Large intestine (tissue), 12 donors: ENCODE measurements at places on chromosomes 4 and X. TPM values are rescaled to one million over a fixed set of nuclear protein-coding genes. Genes with fewer than 3 reads are reported as not detected.

Gene TRMT44
- polyA plus RNA-seq = 13.1 TPM

Gene HTT
- polyA plus RNA-seq = 29.8 TPM

GRCh38 chrX:22739276-22739675, 260.5 kb upstream of the DDX53 start:
- DNase-seq = no peak
- no peak overlapping the region for H3K27ac ChIP-seq
- no peaks in the 10 kb centered on the region for H3K36me3 ChIP-seq
- no peaks in the 10 kb centered on the region for H3K27me3 ChIP-seq
- no peaks in the 10 kb centered on the region for H3K4me1 ChIP-seq
- H3K4me3 ChIP-seq = no peak overlapping the region

DNA sequence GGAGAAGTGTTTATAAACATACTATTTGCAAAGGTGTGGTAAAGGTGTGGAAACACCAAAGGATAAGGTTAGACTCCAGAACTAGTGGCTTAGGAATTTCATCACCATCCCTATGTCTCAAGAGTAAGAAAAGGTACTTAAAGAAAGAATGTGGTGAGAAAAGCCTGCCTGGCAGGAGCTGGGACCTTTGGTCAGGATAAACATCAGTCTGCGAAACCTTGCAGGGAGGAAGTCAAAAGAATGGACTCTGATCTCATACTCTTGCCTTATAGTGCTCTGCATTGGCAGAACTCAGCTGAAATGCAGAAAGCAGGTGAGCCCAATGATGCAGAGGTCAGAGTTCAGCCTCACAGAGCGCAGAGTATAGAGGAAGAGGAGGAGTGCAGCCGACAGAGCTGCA, 97.2 kb upstream of the NR3C2 start:
- DNase-seq = peak; percentile 92
- H3K4me1 ChIP-seq = peaks cover 3% of the 10 kb centered on the region
- peak overlapping the region; percentile 24 for H3K27ac ChIP-seq
- no peak overlapping the region for H3K4me3 ChIP-seq
- no peaks in the 10 kb centered on the region for H3K36me3 ChIP-seq

DNA sequence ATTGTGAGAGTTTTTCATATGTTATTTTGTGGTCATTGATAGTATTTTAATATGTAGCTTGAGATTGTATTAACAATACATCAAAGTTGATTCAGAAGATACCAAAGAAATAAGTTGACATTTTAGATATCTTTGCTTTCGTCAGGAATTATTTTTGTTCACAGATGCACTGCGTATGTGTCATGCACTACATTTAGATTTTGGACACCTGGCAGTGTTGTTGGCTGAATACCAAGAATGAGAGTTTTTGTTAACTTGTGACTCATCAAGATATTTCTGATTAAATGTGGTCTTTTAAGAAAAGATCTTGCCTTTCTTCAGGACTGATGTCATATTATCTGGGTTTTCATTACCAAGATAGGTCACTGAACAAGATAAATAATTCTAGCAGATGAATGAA, 633.4 kb downstream of the CENPC start:
- DNase-seq = no peak
- H3K36me3 ChIP-seq = no peaks in the 10 kb centered on the region
- H3K4me1 ChIP-seq = no peaks in the 10 kb centered on the region
- H3K27me3 ChIP-seq = no peaks in the 10 kb centered on the region

DNA sequence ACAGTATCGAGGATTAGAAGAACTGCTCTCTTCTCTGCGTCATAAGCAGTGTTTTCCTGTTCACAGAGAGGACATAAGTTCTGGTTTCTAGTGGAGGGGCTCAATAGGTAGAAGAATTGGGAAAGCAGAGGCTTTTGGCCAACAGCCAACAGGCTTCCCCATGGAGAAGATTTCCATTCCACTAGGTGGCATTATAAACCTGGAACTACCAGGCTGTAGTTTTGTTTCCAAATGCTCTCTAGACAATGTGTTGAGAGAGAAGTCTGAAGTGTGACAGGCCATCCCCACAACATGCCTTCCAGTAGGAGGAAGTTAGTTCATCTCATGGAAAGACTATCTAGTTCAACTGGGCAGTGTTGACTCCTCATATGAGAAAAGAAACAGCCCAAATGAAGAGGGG, 63.8 kb upstream of the ANXA10 start:
- H3K4me1 ChIP-seq = no peaks in the 10 kb centered on the region
- H3K36me3 ChIP-seq = no peaks in the 10 kb centered on the region
- no peak overlapping the region for H3K27ac ChIP-seq
- no peak overlapping the region for H3K4me3 ChIP-seq
- H3K27me3 ChIP-seq = no peaks in the 10 kb centered on the region

- no peaks in the 10 kb centered on the region for H3K27me3 ChIP-seq
- H3K27ac ChIP-seq = no peak overlapping the region
- H3K36me3 ChIP-seq = no peaks in the 10 kb centered on the region
These were observed 184.0 kb downstream of the UGT8 start for GRCh38 chr4:114782415-114783214.

DNA sequence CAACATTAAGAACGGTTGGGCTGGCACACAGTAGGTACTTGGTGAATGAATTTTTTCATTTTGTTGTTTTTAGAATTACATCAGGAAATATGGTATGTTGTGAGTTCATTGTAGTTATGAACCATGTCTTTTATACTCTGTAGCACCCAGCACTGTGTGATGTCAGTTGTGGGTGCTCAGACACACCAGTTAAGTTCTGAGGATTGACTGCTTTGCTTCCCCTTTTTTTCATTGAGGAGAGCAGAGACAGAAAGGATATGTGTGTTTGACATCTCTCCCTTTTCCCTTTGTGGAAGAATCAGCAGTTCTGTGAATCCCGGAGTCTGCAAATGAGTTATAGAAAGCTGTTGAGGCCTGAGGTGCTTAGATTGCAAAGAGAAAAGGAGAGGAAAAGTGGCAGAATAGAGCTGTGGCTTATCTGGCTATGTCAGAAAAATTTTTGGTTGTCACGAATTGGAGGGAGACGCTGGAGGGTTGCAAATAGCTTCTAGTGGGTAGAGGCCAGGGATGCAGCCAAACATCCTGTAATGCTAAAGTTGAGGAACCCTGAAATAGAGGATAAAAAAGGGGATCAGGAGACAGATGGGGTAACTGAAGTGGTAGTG, 13.1 kb downstream of the SMAD1 start:
- H3K27me3 ChIP-seq = no peaks in the 10 kb centered on the region
- DNase-seq = no peak
- H3K4me1 ChIP-seq = peaks cover 8% of the 10 kb centered on the region
- H3K4me3 ChIP-seq = no peak overlapping the region

DNA sequence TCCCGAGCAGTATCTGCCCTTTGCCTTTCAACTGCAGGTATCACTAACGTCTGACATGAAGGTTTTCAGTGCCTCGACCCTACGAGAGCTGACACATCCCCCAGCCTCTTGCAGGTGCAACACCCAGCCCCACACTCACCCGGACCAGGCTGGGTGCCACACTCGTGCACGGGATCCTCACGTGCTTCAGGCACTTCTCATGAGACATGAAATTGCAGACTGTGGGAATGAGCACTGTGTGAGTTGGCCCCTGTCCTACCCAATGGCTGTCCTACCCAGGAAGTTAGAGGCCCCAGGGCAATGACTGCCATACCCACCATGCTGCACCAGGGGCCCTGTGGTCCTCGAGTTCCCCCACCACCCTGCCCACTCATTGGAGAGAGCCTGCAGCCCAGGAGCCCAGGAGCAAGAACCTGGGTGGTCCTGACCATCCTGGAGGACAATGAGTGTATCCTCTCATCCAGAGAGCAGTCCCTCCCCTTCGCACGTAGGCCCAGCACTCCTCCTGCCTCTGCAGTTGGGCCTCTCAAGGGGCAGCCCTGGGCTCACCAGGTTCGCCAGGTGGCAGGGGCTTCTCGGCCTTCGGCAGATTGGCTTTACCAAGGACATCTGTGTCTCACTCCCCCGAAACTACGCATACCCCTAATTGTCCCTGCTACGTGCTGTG, 2.4 kb downstream of the DGKQ start:
- H3K27me3 ChIP-seq = peaks cover 16% of the 10 kb centered on the region
- DNase-seq = peak; percentile 73
- H3K27ac ChIP-seq = peak overlapping the region; percentile 89
- H3K4me3 ChIP-seq = peak overlapping the region; percentile 37
- H3K36me3 ChIP-seq = peaks cover 11% of the 10 kb centered on the region

DNA sequence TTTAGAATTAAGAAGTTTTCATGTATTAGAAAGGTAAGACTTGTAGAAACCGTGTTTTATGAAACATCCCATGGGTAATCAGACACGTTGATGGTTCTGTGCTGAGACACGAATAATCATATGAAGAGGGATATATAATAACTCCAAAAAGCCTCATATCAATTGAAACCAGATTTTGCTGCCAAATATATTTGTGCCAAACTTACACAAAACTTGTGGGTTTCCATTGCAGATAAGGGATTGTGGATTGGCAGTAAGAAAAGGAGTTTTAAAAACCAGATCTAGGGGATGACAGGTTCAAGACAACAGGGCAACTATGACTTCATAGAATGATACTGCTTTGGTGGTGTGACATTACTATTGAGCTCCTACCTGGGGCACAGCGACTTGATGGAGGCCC, 616.1 kb downstream of the BCOR start:
- H3K4me1 ChIP-seq = peaks cover 13% of the 10 kb centered on the region
- no peak for DNase-seq
- no peaks in the 10 kb centered on the region for H3K36me3 ChIP-seq
- no peaks in the 10 kb centered on the region for H3K27me3 ChIP-seq
- no peak overlapping the region for H3K4me3 ChIP-seq

- no peak overlapping the region for H3K4me3 ChIP-seq
- no peaks in the 10 kb centered on the region for H3K27me3 ChIP-seq
- H3K36me3 ChIP-seq = no peaks in the 10 kb centered on the region
- DNase-seq = peak; percentile 8
- peaks cover 6% of the 10 kb centered on the region for H3K4me1 ChIP-seq
These were observed 45.1 kb upstream of the LAMP2 start for GRCh38 chrX:120514236-120514635.

- DNase-seq = no peak
- H3K27ac ChIP-seq = no peak overlapping the region
- H3K36me3 ChIP-seq = peaks cover 10% of the 10 kb centered on the region
- peaks cover 2% of the 10 kb centered on the region for H3K4me1 ChIP-seq
- no peak overlapping the region for H3K4me3 ChIP-seq
These were observed 4.1 kb downstream of the DCK start for GRCh38 chr4:70997546-70997945.

DNA sequence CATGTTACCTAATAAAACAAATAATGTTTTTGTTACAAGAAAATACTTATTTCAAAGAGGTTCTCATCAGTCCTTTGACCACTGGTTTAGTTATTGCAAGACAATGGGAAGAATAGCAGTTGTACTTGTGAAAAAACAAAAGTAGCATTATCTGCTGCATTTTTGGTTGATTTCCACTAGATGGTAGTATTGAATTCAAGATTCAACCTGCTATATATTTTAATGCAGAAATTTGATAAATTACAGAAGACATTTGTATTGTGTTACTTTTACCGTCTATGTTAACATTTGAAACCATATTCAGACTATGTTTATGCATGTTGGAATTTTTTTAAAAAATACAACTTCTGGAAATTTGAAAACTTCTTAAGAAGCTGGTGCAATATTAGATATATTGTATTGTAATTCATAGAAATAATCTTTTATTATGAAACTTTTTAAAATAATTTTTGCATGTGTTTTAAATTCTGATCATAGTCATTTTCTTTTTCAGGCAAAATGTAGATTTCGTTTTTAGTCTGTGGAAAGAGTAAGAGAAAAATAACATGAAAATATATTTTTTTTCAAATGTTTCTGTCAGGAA, 56.4 kb downstream of the SPCS3 start:
- H3K36me3 ChIP-seq = no peaks in the 10 kb centered on the region
- DNase-seq = no peak
- no peaks in the 10 kb centered on the region for H3K27me3 ChIP-seq
- H3K27ac ChIP-seq = no peak overlapping the region
- H3K4me3 ChIP-seq = no peak overlapping the region

- no peak overlapping the region for H3K4me3 ChIP-seq
- no peaks in the 10 kb centered on the region for H3K27me3 ChIP-seq
- H3K27ac ChIP-seq = no peak overlapping the region
These were observed 83.7 kb downstream of the FREM3 start for GRCh38 chr4:143616771-143617170.
